ENCODE measurements at places on chromosomes 7 and 10.

GRCh38 chr7:137647905-137648565 lies 198.7 kb downstream of the DGKI start:
- no peak for DNase-seq

DNA sequence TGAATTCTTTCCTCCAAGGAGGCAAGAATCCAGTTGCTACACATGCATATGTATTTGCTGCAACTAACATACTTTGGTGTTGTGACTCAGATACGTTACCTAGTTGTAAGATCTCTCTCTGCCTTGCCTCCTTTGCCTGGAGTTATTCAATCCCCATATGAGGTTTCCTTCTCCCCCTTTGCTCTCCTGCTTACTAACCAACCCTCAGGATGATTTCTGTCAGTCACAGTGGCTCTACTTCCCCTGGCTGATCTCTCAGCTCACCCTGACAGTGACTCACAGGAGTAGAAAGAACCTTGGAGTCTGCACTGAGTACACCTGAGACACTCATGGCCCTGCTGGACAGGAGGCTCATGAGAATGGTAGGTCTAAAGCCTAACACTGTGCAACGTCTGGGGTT lies 92.0 kb downstream of the TMEM106B start:
- DNase-seq: no peak

DNA sequence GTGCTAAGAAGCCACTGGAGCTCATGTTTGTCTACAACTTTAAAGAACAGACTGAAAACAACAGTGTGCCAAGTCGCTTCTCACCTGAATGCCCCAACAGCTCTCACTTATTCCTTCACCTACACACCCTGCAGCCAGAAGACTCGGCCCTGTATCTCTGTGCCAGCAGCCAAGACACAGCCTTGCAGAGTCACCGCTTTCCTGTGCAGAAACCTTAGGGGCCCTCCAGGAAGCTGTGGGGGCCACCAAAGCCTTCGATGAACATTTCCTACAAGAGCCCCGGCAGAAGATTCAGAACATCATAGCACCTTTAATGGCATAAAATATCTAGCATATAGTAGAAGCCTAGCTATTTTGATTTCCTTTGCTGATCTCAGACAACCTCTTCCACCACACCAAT lies 88.0 kb upstream of the PRSS58 start:
- DNase-seq: no peak

- no peak for DNase-seq
Observed at GRCh38 chr10:70319183-70319582, 35.4 kb upstream of the NPFFR1 start.

- DNase-seq: no peak
Observed at GRCh38 chr7:143519411-143520131, 41.9 kb downstream of the TAS2R41 start.

GRCh38 chr7:33276325-33276724 lies 147.0 kb downstream of the BBS9 start:
- no peak for DNase-seq

GRCh38 chr10:24299578-24300260 lies 90.8 kb downstream of the KIAA1217 start:
- no peak for DNase-seq

GRCh38 chr10:63866747-63867140 lies 345.5 kb downstream of the REEP3 start:
- no peak for DNase-seq

Measured in NCI-H1694 (cell line).